ENCODE measurements at places on chromosomes 7 and 10.

DNA sequence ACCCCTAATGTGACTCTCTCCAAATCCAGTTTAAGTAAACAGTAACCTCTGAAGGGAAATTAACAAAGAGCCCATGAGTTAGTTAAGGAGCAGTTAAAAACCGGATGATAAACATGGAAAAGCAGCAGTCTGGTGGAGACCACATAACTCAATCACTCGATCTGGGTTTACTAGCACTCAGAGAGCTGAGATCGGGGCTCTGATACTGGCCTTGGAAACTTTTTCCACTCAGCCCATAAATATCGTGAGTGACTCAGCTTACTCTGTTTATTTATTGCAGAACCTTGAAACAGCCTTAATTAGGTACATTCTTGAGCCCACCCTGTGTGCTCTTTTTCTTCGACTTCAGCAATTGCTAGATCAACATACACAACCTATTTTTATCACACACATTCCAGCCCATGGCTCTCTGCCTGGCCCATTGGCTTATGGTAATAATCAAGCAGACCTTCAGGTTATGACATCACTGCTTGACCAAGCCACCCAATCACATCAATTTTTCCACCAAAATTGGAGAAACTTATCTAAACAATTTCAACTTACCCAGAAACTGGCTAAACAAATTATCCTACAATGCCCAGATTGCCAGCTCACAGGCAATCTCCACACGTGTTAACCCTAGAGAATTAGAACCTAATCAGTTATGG lies 82.2 kb upstream of the GPR22 start:
- DNase-seq: no peak

DNA sequence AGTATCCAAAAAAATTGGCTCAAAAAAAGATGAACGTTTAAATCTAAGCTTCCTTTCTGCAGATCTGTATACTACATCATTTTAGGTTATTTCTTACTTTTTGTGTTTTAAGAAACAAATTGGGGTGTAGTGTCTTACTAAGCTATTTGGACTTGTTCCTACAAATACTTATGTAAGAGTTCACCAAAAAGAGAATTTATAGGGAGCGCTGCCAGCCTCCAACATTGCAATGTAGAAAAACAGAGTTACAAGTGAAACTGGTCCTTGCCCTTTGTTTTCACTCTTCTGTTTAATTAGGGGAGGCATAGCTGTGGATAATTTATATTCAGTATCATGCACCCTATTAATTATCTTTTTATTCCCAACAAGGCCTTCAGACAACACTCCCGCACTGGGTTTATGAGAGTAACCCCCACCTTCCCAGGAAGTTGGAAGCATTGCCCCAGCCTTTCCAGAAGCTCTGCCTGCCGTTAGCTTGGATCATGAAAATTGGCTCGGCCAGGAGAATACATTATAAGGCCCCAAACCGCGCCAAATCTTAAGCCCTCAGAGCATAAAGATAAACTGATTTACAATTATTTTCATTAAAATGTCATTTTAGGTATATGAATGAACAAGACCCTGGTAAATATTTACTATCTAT lies 261.8 kb upstream of the KLF6 start:
- no peak for DNase-seq

DNA sequence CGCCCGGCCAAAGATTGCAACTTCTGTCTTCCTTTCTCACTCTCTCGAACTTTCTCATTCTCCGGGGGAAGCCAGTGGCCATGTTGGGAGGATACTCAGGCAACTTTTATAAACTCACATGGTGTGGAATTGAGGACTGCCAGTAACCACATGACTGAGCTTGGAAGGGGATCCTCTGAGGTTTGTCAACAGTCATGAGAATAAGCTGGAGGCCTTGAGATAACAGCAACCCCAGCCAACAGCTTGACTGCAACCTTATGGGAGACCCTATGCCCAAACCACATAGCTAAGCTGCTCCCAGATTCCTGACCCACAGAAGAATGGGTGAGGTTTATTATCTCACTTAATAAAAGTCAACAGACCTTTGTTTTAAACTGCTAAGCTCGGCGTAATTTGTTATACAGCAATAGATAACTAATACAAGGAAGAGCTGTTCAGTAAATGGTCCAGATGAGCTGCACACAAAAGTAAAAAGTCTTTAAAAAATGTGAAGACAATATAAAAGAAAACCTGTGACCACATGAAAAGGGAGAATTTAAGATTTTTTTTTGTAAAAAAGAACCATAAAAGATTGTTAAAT lies 9.6 kb downstream of the SYPL1 start:
- DNase-seq: no peak

GRCh38 chr7:88269586-88269985 lies 37.1 kb downstream of the STEAP4 start:
- no peak for DNase-seq

GRCh38 chr10:131724891-131725580 lies 175.8 kb upstream of the PPP2R2D start:
- no peak for DNase-seq

DNA sequence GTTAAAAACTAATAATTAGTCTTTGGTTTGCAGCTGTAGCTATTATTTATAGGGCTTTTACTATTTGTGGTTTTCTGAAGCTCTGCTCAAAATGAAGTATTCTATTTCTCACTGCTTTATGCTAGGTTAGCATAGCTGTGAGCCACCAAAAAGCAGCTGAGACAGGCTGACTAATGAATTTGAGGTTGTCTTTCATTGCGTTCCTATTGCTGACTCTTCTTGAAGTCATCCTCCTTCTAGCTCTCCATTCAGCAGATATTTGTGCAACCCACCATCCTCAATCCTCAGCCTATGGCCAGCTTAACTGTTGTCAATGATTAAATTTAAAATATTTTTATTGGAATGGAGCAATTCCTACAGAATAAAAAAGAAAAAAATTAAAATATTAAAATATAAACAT lies 2.1 kb upstream of the RALA start:
- DNase-seq: no peak

DNA sequence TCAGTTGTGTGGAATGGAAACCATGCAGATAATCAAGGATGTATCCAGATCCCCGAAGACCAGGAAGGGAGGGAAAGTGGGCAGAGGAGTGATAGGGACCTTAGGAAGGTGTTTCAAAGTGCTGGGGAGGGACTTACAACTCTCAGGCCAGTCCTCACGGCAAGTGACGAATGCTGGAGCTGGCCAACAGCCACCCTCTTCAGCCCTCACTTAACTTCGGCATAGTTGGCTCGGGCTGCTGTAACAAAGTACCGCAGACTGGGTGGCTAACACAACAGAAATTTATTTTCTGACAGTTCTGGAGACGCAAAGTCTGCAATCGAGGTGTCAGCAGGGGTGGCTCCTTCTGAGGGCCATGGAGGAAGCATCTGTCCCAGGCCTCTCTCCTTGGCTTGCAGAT lies 265.9 kb upstream of the YAE1 start:
- DNase-seq: no peak

GRCh38 chr10:132955479-132955878 lies 13.1 kb upstream of the CFAP46 start:
- no peak for DNase-seq

- DNase-seq: no peak
Observed at GRCh38 chr10:47269294-47269693, 30.7 kb upstream of the GDF10 start.

- DNase-seq: peak; percentile 20
Observed at GRCh38 chr10:11863353-11864109, 40.4 kb downstream of the PROSER2 start.

DNA sequence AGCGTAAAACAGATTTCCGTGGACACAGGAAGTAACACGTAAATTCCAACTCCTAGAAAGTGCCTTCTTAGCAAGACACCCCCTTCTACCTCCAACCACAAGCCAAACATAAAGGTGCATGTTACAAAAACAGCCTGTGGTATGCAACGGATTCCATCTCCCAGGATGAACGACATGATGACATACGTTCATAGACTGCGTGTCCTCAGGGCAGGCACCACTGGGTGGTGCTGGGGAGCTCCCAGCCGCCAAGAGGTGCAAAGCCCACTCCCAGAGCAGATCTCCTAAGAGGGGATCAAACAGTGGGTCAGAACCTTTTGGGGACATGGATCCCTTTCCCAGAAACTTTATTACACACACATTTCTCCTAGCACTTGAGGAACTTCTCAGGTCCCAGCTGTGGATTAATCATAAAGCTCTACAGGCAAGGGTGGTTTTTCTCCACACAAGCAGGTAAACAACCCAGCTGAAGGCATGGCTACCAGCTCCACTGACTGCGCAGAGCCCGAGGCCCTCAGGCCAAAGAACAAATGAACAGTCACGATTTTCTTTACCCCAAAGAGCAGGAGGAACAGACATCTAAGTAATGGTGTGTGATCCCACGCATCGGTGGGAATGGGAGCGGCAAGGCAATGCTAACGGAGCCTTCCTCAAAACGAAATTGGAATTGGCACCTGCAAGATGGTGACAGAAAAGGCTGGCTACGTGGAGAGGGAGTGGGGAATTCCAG lies 13.8 kb downstream of the PSAP start:
- no peak for DNase-seq

GRCh38 chr10:79468015-79468560 lies 22.7 kb upstream of the ZCCHC24 start:
- DNase-seq: no peak

GRCh38 chr7:121103579-121103978 lies 115.1 kb downstream of the CPED1 start:
- DNase-seq: no peak

GRCh38 chr10:132906836-132907235 lies 35.5 kb downstream of the CFAP46 start:
- DNase-seq: no peak

- DNase-seq: no peak
Observed at GRCh38 chr7:93159490-93159889, 11.3 kb upstream of the SAMD9L start.

DNA sequence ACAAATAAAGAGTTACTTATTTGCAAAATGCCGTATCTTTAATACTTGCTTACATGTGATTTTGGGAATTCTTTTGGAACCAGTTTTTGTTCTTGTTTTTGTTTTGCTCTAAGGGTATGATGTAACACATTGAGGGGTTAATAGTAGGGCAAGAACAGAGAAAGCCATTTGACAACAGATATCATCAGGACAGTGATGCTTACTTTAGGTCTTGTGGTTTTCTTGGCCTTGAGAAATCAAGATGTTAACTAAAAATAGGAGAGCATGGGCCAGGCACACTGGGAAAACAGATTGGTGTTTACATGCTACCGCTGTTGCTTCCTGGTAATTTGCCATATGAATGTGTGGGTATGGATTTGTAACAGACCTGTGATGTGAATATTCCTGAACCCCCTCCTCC lies 3.7 kb downstream of the SAMD8 start:
- DNase-seq: no peak
